ENCODE measurements at places on chromosomes 1 and 21.

DNA sequence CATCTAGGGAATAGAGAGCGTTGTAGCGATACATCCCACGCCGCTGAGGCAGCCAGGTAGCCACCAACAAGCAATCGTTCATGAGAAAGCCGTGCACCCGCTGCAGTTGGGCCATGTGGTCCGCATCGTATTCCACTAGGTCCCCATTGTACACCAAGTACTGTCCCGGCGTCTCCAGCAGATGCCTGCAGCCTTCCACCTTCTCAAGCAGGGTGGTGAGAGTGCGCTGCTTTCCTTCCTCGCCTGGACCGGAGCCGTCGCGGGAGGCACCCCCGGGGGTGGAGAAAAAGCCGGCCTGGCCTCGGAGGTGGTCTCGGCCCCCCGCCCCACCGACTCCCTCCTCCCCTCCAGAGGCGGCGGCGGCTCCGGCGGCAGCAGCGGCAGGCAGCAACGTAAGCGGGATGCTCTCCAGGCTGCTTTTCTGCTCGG is 595 bp downstream of the EXOC8 start:
- DNase-seq, result no peak
- H3K36me3 ChIP-seq, result peaks cover 25% of the 10 kb centered on the region
- peak overlapping the region; percentile 98 for H3K27ac ChIP-seq
- peak overlapping the region; percentile 100 for H3K4me3 ChIP-seq
- peaks cover 3% of the 10 kb centered on the region for H3K27me3 ChIP-seq

DNA sequence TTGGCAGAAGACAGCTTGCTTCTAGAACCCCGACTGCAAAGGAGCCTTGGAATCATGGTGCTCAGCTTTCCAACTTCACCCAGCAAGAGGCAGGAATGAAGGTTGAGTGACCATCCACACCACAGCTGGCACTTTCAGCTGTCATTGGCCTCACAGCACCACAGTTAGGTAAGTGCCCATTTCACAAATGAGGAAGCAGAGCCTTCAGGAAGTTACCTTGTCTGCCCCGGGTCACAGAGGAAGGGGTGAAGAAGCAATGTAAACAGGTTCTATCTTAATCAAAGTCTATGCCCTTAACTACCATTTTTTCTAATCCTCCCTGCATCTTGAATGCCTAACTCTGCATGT is 156.0 kb downstream of the GLUL start:
- no peak overlapping the region for H3K4me3 ChIP-seq
- peaks cover 7% of the 10 kb centered on the region for H3K4me1 ChIP-seq
- no peak for DNase-seq
- no peak overlapping the region for H3K27ac ChIP-seq

- H3K36me3 ChIP-seq, result peaks cover 25% of the 10 kb centered on the region
- no peaks in the 10 kb centered on the region for H3K4me1 ChIP-seq
- H3K4me3 ChIP-seq, result no peak overlapping the region
- H3K27ac ChIP-seq, result no peak overlapping the region
- DNase-seq, result no peak
Measured at GRCh38 chr1:22500471-22500870, 48.8 kb downstream of the ZBTB40 start.

- H3K4me3 ChIP-seq, result no peak overlapping the region
- peaks cover 4% of the 10 kb centered on the region for H3K4me1 ChIP-seq
- no peaks in the 10 kb centered on the region for H3K27me3 ChIP-seq
- DNase-seq, result no peak
Measured at GRCh38 chr1:151956957-151957497, 36.6 kb downstream of the S100A10 start.

- peaks cover 28% of the 10 kb centered on the region for H3K36me3 ChIP-seq
- no peaks in the 10 kb centered on the region for H3K27me3 ChIP-seq
Measured at GRCh38 chr1:89871768-89872473, 51.1 kb downstream of the LRRC8D start.

DNA sequence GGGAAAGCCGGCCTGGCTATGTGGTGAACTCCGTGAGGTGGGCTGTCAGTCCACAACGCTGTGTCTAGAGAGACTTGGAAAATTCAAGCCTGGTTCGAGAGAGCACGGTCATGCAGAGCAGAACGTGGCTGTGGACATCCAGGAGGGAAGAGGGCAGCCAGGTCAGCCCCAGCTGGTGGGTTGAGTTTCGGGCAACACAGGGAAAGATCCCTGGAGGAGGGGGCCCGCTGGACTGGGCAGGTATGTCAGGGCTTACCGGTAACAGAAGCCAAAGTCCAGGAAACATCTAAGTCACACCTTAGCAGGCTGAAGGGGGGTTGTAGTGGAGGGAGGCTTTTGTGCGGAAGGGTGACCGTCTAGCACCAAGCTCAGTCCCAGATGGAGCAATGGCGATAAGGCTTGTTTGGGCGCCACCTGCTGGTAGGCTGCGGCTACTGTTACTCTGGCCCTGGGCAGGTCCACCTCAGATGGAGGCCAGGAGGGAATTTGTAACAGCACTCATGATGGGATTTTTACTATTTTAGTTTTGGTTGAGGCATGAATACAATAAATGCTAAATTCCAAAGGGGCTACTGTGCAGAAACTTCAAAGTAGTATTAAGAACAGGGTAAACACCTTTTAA is 143.3 kb upstream of the ZNF644 start:
- no peaks in the 10 kb centered on the region for H3K36me3 ChIP-seq
- no peak overlapping the region for H3K27ac ChIP-seq
- H3K27me3 ChIP-seq, result no peaks in the 10 kb centered on the region
- peak; percentile 83 for DNase-seq
- no peaks in the 10 kb centered on the region for H3K4me1 ChIP-seq
- no peak overlapping the region for H3K4me3 ChIP-seq

- peak overlapping the region; percentile 28 for H3K27ac ChIP-seq
- peaks cover 26% of the 10 kb centered on the region for H3K4me1 ChIP-seq
- H3K36me3 ChIP-seq, result peaks cover 27% of the 10 kb centered on the region
- no peak for DNase-seq
Measured at GRCh38 chr1:2559509-2560298, 3.5 kb downstream of the TNFRSF14 start.

DNA sequence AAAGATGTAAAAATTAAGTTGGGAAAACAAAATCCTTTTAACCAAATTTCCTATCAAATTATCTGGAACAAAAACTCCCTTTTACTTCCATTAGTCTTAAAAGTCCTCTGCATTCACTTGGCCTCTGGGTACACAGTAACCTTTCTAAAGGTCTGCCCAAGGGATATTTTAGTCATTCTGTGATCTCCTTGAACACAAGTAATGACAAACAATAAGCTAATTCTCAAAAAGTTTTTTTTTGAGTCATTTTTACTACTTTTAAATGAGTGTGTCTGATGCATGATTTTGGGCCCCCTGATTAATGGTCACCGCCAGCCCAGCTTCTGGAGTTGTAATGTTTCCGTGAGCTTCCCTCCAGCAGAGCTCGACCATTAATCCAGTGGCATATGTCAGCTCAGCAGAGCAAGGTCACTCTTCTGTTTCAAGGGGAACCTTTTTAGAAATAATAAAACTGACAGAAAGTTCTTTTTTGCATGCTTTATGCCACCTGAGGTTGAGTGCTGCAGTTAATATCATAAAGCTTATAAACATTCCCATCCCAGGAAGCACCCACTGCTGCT is 14.3 kb downstream of the SAMSN1 start:
- peaks cover 30% of the 10 kb centered on the region for H3K36me3 ChIP-seq
- peaks cover 78% of the 10 kb centered on the region for H3K4me1 ChIP-seq
- peaks cover 2% of the 10 kb centered on the region for H3K27me3 ChIP-seq
- peak overlapping the region; percentile 52 for H3K27ac ChIP-seq
- H3K4me3 ChIP-seq, result peak overlapping the region; percentile 42

GRCh38 chr1:42479621-42480020 is 16.5 kb downstream of the CCDC30 start:
- no peaks in the 10 kb centered on the region for H3K27me3 ChIP-seq
- H3K4me1 ChIP-seq, result no peaks in the 10 kb centered on the region
- no peak for DNase-seq
- H3K4me3 ChIP-seq, result no peak overlapping the region

DNA sequence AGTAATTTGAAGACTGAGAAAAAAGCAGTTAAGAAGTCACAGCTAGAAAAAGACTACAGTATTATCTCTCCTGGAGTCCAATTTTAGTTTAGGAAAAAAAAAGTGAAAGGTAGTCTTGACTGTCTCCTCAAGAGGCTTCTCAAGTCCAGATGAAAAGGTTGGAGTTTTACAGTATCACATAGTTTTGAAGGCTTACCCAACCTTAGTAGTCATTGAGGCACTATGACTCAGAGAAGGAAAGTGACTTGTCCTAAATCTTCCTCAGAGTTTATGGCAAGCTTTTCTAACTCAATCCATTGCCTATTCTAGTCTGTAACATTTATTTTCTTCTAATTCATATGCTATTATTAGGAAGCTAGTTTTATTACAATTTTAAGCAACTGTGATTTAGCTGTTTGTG is 174.9 kb downstream of the DPYD start:
- no peaks in the 10 kb centered on the region for H3K36me3 ChIP-seq
- no peaks in the 10 kb centered on the region for H3K4me1 ChIP-seq
- H3K27me3 ChIP-seq, result no peaks in the 10 kb centered on the region
- H3K4me3 ChIP-seq, result no peak overlapping the region
- no peak for DNase-seq

- peak overlapping the region; percentile 84 for H3K27ac ChIP-seq
- peaks cover 73% of the 10 kb centered on the region for H3K4me1 ChIP-seq
- H3K36me3 ChIP-seq, result peaks cover under 1% of the 10 kb centered on the region
- H3K4me3 ChIP-seq, result peak overlapping the region; percentile 47
- DNase-seq, result peak; percentile 53
- H3K27me3 ChIP-seq, result no peaks in the 10 kb centered on the region
Measured at GRCh38 chr1:181100015-181100905, 11.8 kb downstream of the IER5 start.

GRCh38 chr1:218656301-218657037 is 311.3 kb downstream of the TGFB2 start:
- no peak overlapping the region for H3K4me3 ChIP-seq
- no peak overlapping the region for H3K27ac ChIP-seq
- no peaks in the 10 kb centered on the region for H3K4me1 ChIP-seq
- no peaks in the 10 kb centered on the region for H3K27me3 ChIP-seq
- no peaks in the 10 kb centered on the region for H3K36me3 ChIP-seq
- no peak for DNase-seq

DNA sequence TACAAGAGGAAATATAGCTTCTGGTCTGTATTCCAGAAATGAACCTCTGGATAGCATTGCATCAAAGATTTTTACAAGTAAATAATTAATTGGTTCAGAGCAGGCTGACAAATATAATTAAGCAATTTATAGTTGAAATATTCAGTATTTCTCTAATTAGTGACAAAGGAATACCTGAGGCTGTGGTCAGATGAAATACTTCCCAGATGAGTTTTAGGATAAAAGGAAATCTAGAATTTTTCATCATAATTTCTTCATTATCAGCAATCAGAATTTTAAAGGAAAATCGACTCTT is 112.8 kb downstream of the NEK7 start:
- no peak overlapping the region for H3K27ac ChIP-seq
- H3K4me1 ChIP-seq, result peaks cover 11% of the 10 kb centered on the region
- no peaks in the 10 kb centered on the region for H3K36me3 ChIP-seq
- H3K4me3 ChIP-seq, result no peak overlapping the region
- H3K27me3 ChIP-seq, result no peaks in the 10 kb centered on the region
- no peak for DNase-seq

DNA sequence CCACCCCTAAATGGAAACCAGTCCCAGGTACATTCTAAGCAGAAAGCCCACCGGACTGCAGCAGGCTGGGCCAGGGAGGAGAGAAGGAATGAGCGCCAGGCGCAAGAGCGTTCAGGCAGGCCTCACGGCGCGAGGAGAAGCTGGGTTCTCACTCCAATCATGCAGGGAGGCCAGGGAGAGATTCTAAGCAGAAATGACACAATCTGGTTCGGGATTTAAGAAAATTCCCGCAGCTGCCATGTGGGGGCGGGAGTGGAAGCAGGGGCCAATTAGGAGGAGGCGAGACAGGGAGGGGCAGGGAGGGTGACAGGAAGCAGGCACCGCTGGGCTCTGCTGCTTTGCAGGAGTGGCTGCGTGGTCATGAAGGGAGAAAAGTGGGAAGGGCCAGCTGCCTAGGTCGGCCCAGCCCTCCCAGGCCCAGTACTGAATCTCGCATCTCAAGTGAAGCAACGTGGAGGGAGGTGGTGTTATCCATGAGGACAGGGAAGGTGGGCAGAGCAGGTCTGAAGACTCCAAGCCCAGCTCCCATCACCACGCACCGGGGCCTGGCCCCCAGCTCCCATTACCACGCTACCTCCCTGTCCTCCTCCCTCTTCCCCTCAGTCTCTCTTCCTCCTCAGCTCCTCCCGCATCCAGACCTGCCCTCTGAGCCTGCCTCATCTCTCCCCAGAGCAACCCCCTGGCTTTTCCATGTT is 11.8 kb downstream of the NPHP4 start:
- no peak overlapping the region for H3K27ac ChIP-seq
- H3K4me1 ChIP-seq, result no peaks in the 10 kb centered on the region
- H3K27me3 ChIP-seq, result no peaks in the 10 kb centered on the region
- no peak for DNase-seq
- H3K4me3 ChIP-seq, result no peak overlapping the region
- peaks cover 13% of the 10 kb centered on the region for H3K36me3 ChIP-seq

- peaks cover 29% of the 10 kb centered on the region for H3K36me3 ChIP-seq
- H3K27ac ChIP-seq, result peak overlapping the region; percentile 97
- DNase-seq, result peak; percentile 86
Measured at GRCh38 chr1:234978397-234979295, 150.0 kb downstream of the TOMM20 start.

DNA sequence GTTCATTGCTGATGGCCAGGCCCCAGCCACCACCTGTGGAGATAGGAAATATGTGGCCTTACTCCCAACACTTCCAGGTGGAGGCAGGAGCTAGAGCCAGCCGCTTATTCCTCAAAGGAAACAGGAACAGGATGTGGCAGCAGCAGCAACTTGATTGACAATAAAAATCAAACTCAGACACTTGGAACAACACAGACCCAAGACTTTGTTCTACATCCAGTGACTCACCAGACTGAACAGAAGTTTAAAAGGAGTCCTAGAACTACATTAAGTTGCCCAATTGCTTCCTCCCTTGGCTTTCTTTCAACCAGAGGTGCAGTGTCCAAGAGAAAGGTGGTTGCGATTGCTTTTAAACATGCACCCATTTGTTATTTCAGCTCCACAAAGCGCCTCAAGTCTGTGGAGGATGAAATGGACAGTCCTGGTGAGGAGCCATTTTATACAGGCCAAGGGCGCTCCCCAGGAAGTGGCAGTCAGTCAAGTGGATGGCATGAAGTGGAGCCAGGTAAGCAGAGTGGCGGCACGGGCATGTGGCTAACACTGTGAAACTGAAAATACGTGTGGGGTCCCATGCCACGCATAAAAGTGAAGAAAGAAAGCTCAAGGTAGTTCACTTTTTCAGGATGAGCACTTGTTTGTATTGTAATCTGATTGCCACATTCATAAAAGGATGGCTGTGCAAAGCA is 276.6 kb downstream of the NFIA start:
- H3K4me3 ChIP-seq, result no peak overlapping the region
- no peaks in the 10 kb centered on the region for H3K27me3 ChIP-seq
- peaks cover 4% of the 10 kb centered on the region for H3K4me1 ChIP-seq
- no peak for DNase-seq
- peaks cover 7% of the 10 kb centered on the region for H3K36me3 ChIP-seq
- H3K27ac ChIP-seq, result no peak overlapping the region

GRCh38 chr1:156394835-156395461 is 25.9 kb downstream of the RHBG start:
- no peaks in the 10 kb centered on the region for H3K4me1 ChIP-seq
- H3K27ac ChIP-seq, result no peak overlapping the region
- H3K27me3 ChIP-seq, result peaks cover 2% of the 10 kb centered on the region

- peaks cover 22% of the 10 kb centered on the region for H3K27me3 ChIP-seq
- no peak overlapping the region for H3K4me3 ChIP-seq
- no peaks in the 10 kb centered on the region for H3K36me3 ChIP-seq
Measured at GRCh38 chr1:95221306-95221705, 12.7 kb upstream of the RWDD3 start.

GRCh38 chr1:36092166-36092797 is 3.6 kb downstream of the ADPRS start:
- no peaks in the 10 kb centered on the region for H3K27me3 ChIP-seq
- peaks cover 11% of the 10 kb centered on the region for H3K36me3 ChIP-seq
- no peak overlapping the region for H3K27ac ChIP-seq
- no peak overlapping the region for H3K4me3 ChIP-seq

Measured in activated CD4-positive, alpha-beta memory T cell treated with anti-CD3 and anti-CD28 coated beads for 36 hours (primary cell).